ENCODE measurements at places on chromosomes 3 and 15.

DNA sequence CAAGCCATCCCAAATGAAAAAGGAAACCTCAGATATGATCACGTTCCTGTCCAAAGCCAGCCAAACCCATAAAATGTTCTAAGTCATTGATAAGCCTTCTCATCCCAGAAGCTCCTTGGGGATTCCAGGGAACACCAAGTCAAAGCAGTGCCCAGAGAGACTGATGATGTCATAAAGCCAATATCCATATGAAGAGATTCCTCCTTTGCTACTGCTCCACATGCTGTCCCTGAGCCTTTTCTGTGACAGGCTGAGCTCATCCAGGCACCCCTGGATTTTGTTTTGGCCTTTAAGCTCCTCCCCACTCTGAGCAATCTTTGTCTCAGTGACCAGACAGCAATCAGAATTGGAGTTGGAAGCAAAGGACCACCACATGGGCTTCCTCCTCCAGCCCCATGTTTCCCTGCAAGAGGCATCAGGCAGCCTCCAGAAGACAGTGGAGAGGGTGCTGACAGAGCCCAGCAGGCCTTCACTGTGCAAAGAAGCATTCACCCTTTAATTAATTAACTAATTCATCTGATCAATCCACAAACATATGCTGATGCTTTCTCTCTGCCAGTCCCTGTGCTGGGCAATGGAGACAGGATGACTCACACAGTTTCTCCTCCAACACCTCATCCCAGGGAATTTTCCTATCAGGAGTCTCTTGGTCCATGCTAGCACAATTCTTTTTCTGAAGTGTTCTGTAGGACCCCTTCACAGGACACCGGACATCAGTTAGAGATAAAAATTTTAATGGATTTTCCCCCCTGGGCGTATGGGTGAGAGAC, 25.0 kb downstream of the MEX3B start:
- H3K4me1 ChIP-seq: no peaks in the 10 kb centered on the region
- no peak overlapping the region for H3K4me3 ChIP-seq
- no peaks in the 10 kb centered on the region for H3K36me3 ChIP-seq
- DNase-seq: no peak
- H3K27me3 ChIP-seq: no peaks in the 10 kb centered on the region

- H3K4me1 ChIP-seq: no peaks in the 10 kb centered on the region
- no peaks in the 10 kb centered on the region for H3K36me3 ChIP-seq
- no peak for DNase-seq
- no peak overlapping the region for H3K27ac ChIP-seq
- H3K4me3 ChIP-seq: no peak overlapping the region
- no peaks in the 10 kb centered on the region for H3K27me3 ChIP-seq
Measured at GRCh38 chr3:127250032-127250431, 37.8 kb downstream of the PRR20G start.

DNA sequence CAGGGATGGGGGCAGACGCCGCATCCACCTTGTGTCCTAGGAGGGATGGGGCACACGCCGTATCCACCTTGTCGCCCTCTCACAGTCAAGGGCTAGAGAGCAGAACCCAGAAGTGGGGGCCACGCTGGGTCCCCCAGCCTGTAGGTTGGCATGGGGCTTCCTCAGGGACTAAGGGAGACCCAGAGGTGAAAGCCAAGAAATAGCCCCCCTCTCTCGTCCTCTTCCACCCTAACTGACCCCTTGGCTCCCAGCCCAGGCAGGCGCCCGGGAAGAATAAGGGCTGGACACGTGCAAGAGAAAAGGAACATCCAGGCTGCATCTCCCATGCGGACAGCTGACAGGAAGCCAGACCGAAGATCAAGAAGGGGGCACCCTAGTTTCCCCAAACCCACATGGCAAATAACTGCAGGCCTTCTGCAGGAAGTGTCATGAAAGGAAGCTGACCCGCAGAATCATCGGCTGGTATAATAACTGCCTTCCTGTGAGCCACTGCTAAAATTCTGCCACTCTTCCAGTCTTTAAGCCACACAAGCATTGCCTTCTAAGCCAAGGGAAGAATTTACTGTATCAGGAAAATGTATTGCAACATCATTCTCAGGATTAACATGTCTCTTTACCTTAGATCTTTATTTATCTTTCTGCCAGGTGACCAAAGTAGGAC, 38.5 kb upstream of the TFRC start:
- H3K27me3 ChIP-seq: no peaks in the 10 kb centered on the region
- no peaks in the 10 kb centered on the region for H3K36me3 ChIP-seq
- H3K27ac ChIP-seq: no peak overlapping the region
- H3K4me1 ChIP-seq: peaks cover 21% of the 10 kb centered on the region

- no peaks in the 10 kb centered on the region for H3K4me1 ChIP-seq
- H3K36me3 ChIP-seq: no peaks in the 10 kb centered on the region
- DNase-seq: no peak
- H3K27me3 ChIP-seq: no peaks in the 10 kb centered on the region
- no peak overlapping the region for H3K27ac ChIP-seq
Measured at GRCh38 chr15:26757141-26757540, 15.7 kb downstream of the GABRB3 start.

GRCh38 chr3:124999317-124999716, 56.5 kb downstream of the HEG1 start:
- H3K4me1 ChIP-seq: peaks cover 25% of the 10 kb centered on the region
- no peak for DNase-seq
- no peak overlapping the region for H3K27ac ChIP-seq
- H3K4me3 ChIP-seq: no peak overlapping the region

- peaks cover 28% of the 10 kb centered on the region for H3K27me3 ChIP-seq
- no peaks in the 10 kb centered on the region for H3K4me1 ChIP-seq
- H3K36me3 ChIP-seq: no peaks in the 10 kb centered on the region
- DNase-seq: no peak
- H3K4me3 ChIP-seq: no peak overlapping the region
Measured at GRCh38 chr15:45126535-45127158, 3.0 kb downstream of the DUOXA1 start.

DNA sequence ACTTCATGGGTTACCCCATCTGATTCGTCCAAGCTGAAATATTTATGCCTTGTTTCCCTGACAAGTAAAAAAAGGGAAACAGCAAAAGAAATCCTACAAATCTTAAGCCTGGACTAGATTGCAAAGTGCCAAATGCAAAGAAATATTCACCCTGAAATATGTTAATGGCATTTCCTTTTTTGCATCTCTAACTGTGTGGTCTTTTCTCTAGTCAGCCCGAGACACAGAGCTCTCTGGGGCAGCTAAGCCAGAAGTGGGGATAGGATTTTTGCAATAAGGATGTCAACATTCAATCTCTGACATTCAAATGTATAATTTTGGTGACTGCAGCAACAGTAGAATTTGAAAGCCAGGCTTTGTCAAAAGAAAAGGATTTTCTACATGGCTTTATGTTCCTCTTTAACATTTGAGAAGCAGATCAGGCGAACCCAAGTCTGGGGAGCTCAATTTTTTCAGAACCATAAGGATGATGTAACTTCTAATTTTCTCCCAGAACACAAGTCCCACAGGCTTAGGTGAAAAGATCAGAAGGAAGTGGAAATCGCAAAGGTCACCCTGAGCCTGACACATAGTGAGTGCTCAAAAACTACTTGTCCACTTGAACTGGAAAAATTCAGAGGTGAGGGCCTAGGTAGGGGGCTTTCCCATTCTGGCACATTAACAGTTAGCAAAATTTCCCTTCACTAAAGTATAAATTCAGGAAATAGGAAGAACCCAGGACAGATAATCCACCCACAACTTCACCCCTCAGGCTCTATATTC, 28.2 kb upstream of the KCNMB3 start:
- no peak overlapping the region for H3K27ac ChIP-seq
- peaks cover 3% of the 10 kb centered on the region for H3K27me3 ChIP-seq
- H3K36me3 ChIP-seq: no peaks in the 10 kb centered on the region

DNA sequence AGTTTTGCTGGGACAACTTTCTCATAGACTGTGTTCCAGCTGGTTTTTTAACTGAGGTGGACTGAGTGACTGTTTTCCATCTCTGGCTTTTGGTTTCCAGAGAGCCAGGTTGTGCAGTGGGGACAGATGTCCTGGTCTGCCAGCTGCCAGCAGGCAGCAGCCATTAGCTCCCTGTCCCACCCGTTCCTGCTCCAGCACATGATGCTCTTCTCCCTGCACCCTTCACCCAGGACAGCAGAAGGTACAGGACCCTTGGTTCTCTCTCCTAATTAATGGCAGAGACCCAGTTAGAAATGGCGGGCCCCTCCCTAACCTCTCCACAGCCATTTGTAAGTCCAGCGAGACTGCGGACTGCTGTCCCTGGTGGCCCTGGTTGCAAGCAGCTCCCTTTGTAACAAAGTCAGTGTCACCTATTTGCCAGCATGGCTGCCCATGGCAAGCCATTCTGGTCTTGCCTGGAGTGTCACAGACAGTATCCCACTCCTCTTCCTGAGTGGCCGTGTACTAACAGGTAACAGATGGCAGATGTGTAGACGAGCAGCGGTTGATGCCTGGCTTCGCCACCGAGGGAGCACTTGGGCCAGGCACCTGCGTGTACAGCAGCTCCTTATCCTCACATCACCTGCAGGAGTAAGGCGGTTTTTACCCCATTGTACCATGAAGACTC, 148.3 kb downstream of the DNAJB8 start:
- no peak for DNase-seq
- H3K27me3 ChIP-seq: no peaks in the 10 kb centered on the region
- no peak overlapping the region for H3K27ac ChIP-seq
- H3K36me3 ChIP-seq: no peaks in the 10 kb centered on the region
- H3K4me3 ChIP-seq: no peak overlapping the region

GRCh38 chr3:132160198-132160597, 125.4 kb upstream of the CPNE4 start:
- no peak for DNase-seq
- H3K27ac ChIP-seq: no peak overlapping the region
- no peaks in the 10 kb centered on the region for H3K27me3 ChIP-seq
- no peaks in the 10 kb centered on the region for H3K4me1 ChIP-seq
- H3K36me3 ChIP-seq: no peaks in the 10 kb centered on the region

- H3K4me1 ChIP-seq: no peaks in the 10 kb centered on the region
- no peaks in the 10 kb centered on the region for H3K36me3 ChIP-seq
- H3K27me3 ChIP-seq: no peaks in the 10 kb centered on the region
- H3K27ac ChIP-seq: no peak overlapping the region
Measured at GRCh38 chr3:62183969-62184368, 189.4 kb downstream of the FEZF2 start.

DNA sequence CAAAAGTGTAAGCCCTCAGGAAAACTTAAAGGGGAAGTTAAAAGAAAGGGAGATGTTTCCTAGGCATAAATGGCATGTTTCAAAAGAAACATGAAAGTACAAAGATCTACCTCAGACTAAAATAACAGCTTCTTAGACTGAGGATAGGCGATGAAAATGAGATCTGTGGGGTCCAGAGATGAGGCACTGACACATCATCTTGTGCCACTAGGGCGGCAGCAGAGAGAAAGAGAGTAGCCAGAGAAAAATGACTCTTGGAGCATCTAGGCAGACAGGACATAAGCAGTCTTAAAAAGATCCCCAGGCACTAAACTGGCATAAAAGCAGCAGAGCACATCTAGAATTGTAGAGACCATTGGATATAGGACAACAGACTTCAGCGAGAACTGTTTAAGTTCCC, 42.5 kb upstream of the RFX7 start:
- no peak overlapping the region for H3K4me3 ChIP-seq
- H3K4me1 ChIP-seq: no peaks in the 10 kb centered on the region
- no peaks in the 10 kb centered on the region for H3K36me3 ChIP-seq
- no peak overlapping the region for H3K27ac ChIP-seq

DNA sequence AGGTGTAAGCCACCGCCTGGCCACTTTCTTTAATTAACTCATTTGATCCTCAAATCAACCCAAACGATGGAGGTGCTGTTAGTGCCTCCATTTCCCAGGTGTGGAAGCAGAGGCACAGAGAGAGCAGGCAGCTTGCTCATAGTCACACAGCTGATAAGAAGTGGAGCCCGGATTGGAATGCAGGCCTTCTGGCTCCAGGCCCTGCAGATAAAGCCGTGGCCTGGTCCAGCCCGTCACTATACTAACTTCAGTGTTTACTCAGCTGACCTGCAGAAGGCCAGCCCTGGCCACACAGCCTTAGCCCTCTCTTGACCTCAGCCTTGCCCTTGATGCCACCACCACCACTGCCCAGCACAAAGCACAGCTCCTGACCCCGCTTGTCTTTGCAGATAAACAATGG, 116.7 kb downstream of the NUP210 start:
- no peaks in the 10 kb centered on the region for H3K27me3 ChIP-seq
- H3K36me3 ChIP-seq: no peaks in the 10 kb centered on the region
- no peaks in the 10 kb centered on the region for H3K4me1 ChIP-seq
- DNase-seq: no peak
- no peak overlapping the region for H3K27ac ChIP-seq

DNA sequence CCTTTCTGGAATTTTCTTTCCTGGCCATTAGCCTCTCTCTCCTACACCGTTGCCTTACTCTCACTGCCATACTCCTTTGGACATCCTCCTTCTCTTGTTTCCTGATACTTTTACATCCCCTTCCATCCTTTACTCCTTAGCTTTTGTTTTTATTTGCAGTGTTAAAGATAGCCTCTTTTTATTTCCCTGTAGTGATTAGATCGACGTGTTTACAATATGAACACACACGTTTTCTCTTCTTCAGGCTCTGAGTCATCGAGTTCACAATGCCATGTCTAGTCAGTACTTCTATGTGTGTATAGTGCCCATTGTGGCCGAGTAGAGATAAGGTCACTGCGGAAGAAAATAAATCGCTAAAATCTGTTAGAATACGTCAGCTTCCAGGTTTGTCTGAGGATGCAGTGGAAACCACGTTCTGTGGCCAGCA, 208.5 kb downstream of the LPP start:
- H3K36me3 ChIP-seq: no peaks in the 10 kb centered on the region
- peaks cover 40% of the 10 kb centered on the region for H3K4me1 ChIP-seq
- no peaks in the 10 kb centered on the region for H3K27me3 ChIP-seq
- H3K27ac ChIP-seq: no peak overlapping the region
- no peak overlapping the region for H3K4me3 ChIP-seq

DNA sequence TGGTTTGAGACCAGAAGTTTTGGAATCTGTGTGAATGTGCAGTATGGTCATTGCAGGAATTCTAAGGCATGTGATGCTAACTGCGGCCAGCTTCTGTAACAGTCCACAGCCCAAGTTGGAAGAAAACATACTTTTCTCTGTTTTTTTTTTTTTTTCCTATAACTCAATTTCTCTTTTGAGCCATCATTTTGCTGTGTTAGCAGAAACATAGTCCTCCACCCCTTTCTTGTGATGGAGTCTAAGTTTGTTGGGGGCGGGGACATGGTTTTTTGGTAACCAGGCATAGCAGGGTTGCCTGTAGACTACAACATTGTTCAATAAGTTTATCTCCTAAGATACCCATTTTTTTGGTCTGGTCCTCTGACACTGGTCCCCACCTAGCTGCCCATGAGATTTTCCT, 223.2 kb upstream of the ONECUT1 start:
- no peak overlapping the region for H3K27ac ChIP-seq
- no peak for DNase-seq
- H3K4me3 ChIP-seq: no peak overlapping the region
- no peaks in the 10 kb centered on the region for H3K4me1 ChIP-seq
- no peaks in the 10 kb centered on the region for H3K36me3 ChIP-seq

DNA sequence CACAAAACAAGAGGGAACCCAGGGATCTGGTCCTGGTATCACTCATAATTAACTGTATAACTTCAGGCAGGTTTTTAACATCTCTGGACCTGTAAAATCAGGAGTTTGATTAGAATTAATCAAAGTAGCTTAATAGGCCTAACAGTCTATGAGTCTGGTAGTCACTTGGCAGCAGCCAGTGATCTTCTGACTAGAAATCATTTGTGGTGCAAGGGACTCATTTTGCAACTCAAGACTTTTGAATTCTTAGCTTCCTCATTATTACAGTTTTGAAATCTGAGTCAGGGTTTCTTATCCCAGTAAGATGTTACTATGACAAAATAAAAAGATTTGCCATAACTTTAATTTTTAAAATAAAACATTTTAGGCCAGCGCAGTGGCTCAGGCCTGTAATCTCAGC, 70.8 kb downstream of the TMCC1 start:
- no peak for DNase-seq
- peaks cover 7% of the 10 kb centered on the region for H3K4me1 ChIP-seq
- no peak overlapping the region for H3K27ac ChIP-seq
- H3K27me3 ChIP-seq: no peaks in the 10 kb centered on the region

Data from CD8-positive, alpha-beta memory T cell (primary cell).